ENCODE measurements at places on chromosomes 3 and 15. TPM values are rescaled to one million over a fixed set of nuclear protein-coding genes. Genes with fewer than 3 reads are reported as not detected.

DNA sequence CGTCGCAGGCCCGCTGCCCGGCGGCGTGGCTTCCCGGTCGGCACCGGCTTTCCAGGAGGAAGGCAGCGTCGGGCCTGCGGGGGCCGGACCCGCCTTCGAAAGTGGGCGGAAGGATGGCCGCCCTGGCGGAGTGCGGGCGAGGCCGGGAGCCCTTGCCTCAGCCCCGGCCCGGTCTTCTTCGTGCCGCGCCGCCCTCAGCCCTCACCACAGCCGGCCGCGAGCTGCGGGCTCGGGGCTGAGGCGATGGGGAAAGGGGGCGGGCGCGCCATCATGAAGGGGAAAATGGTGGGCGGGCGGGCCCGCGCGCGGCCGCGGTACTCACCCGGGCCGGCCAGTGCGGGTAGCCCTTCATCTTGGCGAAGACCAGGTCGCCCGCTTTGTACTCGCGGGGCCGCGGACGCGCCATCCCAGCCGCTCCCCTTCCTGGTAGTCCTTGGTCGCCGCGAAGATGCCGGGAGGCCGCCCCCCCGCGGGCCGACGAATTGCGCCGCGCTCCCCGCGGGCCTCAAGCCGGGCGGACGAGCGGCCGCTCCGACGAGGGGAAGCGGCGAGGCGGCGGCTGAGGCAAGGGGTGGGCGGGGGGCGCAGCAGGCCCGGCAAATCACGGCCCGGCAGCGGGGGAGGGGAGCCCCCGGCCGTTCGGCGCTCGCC, 489 bp downstream of the HDGFL3 start:
- peak; percentile 15 for DNase-seq

DNA sequence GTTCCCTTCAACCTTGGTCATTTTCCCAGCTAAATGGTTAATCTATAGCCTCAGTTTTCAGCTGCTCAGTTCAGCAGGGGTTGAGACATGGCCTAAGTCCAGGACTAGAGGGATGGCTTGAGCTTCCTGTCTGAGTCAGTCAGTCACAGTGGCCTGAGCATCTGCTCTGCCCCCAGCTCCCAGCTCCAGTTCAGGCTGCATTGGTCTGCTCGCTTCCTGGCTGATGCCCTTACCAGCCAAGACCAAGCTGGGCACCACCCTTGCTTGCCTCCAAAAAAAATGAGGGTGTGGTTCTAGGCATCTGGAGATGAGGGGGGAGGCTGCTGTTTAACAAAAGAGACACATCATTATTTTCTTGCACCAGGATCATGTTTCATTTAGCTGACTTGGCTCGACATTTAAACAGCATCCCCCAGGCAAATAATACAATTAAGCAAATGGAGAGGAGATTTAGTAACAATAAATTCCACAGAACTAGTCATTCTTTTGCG, 70.7 kb downstream of the WNT5A start:
- DNase-seq = no peak

GRCh38 chr3:8864402-8865350, 95.3 kb upstream of the OXTR start:
- DNase-seq = no peak

DNA sequence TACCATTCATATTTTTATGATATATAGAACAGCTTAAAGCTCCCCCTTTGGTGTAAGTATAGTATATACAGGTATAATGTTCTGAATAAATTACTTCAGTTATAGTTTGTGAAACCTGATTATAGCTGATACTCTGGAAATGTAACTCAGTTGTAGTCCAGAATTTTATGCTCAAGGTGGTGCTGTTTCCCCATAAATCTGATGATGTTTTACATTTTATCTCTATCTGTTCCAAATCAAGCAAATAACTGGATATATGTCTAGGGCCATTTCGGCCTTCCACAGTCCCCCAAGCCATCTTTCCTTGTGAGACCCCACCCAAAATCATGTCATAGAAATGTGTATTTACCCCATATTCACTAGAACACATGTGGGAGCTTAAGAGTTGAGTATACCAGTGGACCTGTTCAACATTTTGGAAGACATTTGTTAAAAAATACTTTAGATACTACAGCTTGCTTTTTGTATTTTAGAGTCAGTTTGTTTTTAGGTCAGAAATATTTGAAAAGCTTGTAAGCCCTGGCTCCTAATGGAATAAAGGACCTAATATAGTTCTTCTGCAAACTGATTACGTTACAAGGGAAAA, 107.1 kb downstream of the ATG7 start:
- peak; percentile 59 for DNase-seq

- DNase-seq = no peak
Measured at GRCh38 chr15:66482539-66482938, 15.0 kb downstream of the SNAPC5 start.

DNA sequence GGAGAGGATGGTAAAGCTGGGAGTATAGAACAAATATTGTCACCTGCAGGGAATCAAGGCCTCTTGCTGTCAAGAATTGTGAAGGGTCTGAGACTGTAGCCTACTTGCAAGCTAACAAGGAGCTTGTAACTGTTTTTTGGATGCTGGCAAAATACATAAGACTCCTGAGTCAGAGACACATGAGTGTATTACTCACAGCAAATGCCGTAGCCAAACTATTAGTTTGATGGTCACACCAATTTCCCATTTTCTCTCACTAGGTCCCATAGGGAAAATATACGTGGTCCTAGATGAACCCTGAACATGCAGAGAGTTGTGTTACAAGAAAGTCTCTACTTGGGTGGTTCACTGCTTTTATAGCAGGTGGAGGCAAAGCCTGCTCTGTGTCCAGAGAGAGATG, 44.7 kb upstream of the LIPC start:
- DNase-seq = no peak

MYO5C gene
- 39.3 TPM for total RNA-seq
